ENCODE measurements at places on chromosomes 5 and 9.

GRCh38 chr5:163193886-163194285 is 243.5 kb upstream of the CCNG1 start:
- DNase-seq: no peak

- DNase-seq: no peak
Measured at GRCh38 chr5:17352223-17352622, 134.8 kb downstream of the BASP1 start.

DNA sequence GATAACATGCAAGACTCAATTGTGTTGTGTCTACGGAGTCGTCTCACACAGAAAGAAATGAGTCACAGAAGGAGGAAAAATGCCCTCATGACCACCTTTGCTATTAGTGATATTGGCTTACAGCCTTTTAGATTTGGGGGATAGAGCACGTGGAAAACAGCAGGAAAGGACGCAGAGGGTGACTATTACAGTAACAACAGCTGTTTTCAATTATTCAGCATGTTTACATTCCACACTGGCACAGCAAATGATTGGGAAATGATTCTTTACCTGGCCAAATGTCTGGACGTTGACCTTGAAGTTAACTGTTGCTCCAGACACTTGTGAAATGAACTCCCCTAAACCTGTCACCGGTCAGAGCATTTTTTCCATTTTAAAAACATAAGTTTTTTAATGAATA is 46.8 kb downstream of the APTX start:
- DNase-seq: no peak

DNA sequence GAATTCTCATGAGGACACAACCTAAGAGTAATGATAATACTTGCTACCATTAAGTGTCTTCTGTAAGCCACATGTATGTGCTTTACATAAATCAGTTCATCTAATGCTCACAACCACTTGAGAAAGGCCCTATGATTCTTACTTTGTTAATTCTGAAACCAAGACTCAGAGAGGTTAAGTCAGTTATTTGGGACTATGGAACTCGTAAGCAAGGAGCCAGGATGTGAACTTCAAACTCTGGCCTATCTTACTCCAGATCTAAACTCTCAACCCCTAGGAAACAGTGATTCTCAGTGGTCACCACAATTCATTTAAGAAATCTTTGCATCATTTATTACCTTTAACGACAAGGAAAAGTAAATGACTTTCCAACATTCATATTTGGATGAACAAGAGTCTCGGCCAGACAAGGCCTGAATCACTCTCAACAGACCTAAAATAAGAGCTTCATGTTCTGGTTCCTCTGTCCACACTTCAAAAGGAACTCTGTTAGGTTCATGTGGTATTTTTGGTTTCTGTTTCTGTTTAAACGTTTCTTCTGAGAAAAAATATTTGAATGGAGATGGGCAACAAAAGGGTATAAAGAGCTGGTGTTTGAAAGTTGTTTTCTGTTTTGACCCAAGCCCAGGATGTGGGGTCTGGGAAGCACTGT is 104.8 kb downstream of the LPAR1 start:
- DNase-seq: no peak

DNA sequence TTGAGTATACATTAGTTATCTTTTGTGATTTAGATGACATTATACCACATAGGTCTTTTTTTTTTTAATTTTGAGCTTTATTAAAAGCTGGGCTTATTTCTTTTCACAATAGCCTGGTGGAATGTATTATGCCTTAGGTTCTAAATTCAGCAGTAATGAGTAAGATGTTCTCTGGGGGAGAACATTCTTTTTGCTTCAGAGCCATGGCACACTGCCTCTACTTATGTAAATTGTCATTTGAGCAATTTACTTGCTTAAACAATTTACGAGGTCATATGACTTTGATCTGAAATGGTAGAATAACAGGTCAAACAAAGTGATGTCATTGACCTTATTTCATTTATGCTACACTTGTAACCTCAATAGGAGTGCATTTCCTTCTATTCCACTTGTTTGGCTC is 154.2 kb downstream of the FOCAD start:
- DNase-seq: no peak

Data from SHP77 treated with DMSO at 0.1 percent for 48 hours (cell line).